ENCODE measurements at places on chromosomes 13 and 19.

GRCh38 chr19:17163652-17164051 lies 51.5 kb upstream of the USE1 start:
- no peak for DNase-seq

GRCh38 chr13:113169277-113170272 lies 11.1 kb downstream of the PROZ start:
- DNase-seq, result no peak

- DNase-seq, result no peak
Observed at GRCh38 chr19:3478409-3479176, 1.7 kb downstream of the SMIM24 start.

- no peak for DNase-seq
Observed at GRCh38 chr13:31749929-31750328, 10.6 kb downstream of the RXFP2 start.

GRCh38 chr13:73254827-73255226 lies 196.0 kb downstream of the KLF5 start:
- DNase-seq, result no peak

GRCh38 chr13:33441015-33441414 lies 155.5 kb upstream of the STARD13 start:
- DNase-seq, result no peak

Measured in NCI-H1436 treated with DMSO at 0.1 percent for 48 hours (cell line).